Right renal cortex interstitium (tissue), 3 donors: ENCODE measurements at places on chromosomes 16 and 17. TPM values are rescaled to one million over a fixed set of nuclear protein-coding genes. Genes with fewer than 3 reads are reported as not detected.

DNA sequence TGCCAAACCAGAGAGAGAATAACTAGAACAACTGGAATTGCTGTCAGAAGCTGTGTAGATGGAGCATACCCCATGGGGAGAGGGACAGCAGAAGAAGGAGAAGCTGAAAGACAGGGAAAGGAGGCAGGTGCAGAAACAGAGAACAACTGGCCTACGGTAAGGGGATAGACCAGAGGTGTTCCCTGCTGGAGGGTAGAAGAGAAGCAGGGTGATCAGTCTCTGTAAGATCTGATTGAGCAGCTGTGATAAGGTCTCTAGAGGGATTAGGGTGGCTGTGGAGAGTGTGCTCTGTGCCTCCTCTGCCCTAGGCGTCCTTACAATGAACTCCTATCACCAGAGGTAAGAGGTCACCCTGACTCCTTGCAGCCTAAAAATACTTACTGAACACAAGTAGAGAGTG, 30.4 kb upstream of the HS3ST3B1 start:
- DNase-seq, result no peak

DNA sequence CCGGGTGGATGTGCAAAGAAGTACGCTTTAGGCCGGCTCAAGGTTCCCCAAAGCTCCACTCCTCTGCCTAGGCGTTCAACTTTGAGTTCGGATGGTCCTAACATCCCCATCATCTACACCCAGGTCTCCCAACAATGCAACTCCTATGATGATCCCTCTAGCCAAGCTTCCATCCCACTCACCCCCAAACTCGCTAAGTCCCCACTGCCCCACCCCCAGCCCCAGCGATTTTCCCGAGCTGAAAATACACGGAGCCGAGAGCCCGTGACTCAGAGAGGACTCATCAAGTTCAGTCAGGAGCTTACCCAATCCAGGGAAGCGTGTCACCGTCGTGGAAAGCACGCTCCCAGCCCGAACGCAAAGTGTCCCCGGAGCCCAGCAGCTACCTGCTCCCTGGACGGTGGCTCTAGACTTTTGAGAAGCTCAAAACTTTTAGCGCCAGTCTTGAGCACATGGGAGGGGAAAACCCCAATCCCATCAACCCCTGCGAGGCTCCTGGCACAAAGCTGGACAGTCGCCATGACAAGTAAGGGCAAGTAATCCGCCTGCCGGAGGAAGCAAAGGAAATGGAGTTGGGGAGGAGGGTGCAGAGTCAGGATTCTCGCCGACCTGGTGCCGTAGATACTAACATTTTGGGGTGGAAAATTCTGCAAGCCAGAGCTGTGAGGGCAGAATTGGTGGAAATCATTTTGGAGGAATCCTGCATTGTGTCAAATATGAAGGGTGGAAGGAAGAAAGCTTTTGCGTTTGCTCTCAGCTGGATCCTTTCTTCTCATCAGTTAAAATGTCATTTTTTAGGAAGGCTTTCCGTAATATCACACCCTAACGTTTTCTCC, at the start of gene TP53:
Gene TP53 (minus strand): TSS at position 419 of the 836 bp plus-strand sequence. CDS start 10,896 bp downstream, outside the sequence.
- DNase-seq, result peak; percentile 85

DNA sequence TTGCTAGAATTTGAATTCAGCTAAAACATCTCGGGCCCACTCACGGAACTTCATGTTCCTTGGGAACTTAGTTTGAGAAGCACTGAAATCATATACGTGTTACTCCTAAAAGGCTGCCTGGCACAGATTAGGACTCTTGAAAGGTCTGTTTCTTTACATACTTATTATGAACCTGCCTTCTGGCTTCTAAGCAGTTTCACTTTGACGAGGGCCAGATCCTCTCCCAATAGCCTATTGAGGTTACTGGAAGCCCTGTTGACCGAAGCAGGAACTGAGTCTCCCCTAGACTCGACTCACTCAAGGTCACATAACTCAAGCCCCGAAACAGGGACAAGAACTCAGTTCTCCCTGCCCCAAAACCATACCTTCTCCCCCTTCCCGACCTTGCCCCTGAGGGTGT, 121.9 kb upstream of the PLCG2 start:
- DNase-seq, result no peak

The TOM1L1 gene
- polyA plus RNA-seq, result 105 TPM

DNA sequence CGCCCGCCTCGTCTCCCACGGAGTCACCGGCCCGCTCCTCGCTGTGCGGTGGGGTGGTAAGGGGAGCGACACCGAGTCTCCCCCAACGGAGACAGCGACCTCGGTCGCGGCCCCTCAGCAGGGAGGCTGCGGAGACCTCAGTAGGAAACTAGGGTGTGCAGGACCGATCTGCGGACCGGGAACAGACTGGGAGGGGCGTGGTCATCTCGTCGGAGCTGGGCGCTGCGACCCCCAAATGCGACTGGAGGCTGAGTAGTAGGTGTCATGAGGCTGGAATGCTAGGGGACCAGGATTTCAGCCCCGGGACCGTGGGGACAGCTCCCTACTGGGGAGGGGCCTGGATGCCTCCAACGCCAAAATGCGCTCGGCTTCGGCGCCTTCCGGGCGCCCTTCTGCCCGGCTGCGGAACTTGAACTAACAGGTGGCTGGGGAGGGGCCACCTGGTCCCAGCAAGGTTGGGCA, 1.3 kb downstream of the CACNG4 start:
- no peak for DNase-seq

The NEK8 gene
- polyA plus RNA-seq, result 7.1 TPM

- no peak for DNase-seq
Measured at GRCh38 chr17:69539781-69540319, 125.4 kb downstream of the MAP2K6 start.

DNA sequence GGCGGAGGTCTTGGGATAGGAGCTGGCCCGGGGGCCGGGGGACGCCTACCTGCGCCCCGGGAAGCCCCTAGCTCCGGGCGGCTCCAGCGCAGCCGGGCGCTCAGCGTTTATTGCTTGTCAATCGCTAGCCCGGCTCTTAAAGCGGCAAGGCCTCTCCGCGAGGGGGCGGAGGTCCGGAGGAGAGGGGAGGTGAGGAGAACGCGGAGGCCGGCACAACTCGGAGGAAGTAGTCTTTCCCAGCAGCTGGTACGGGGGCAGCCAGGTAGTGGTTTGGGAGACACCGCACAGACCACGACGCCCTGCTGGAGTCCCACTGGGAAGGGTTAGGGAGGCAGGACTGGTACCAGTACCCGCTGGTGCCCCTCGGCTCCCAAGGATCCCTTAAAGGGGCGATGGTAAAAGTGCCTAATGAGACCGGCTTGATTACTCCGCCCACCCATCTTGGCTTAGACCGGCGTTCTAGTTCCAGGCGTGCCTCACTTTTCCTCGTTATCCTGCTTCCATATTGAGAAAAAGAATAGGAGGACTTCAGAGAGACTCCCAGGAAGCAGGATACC, at the start of gene MPP2:
Gene MPP2 (minus strand): TSS at position 112 of the 557 bp plus-strand sequence. CDS start 3,076 bp downstream, outside the sequence.
- no peak for DNase-seq

GRCh38 chr16:54657058-54657708, 273.5 kb upstream of the IRX5 start:
- no peak for DNase-seq

The MYH11 gene
- 11.1 TPM for polyA plus RNA-seq

- DNase-seq, result no peak
Measured at GRCh38 chr17:74779501-74779900, 3.4 kb upstream of the NAT9 start.

The CMIP gene
- polyA plus RNA-seq, result 38.1 TPM

- DNase-seq, result no peak
Measured at GRCh38 chr17:68020409-68020756, 15.2 kb upstream of the KPNA2 start.

DNA sequence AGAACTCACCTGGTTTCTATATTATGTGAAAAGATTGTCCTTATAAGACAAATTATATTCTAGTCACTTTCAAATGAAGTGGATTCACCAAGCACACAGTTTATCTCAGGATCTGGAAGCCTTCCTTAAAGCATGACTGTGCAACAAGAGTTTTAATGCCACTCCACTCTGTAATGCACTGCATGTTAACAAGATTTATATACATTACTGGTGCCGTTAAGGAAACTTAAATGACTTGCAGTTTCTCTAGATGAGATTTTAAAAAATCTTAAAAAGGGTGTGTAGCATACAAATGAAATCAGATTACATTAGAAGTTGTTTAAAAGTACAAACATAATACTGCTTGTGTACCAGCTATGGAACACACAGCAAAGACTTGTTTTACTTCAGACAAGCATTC, 150.8 kb downstream of the SNX11 start:
- no peak for DNase-seq

GRCh38 chr16:70725912-70726828, 40.3 kb upstream of the MTSS2 start:
- DNase-seq, result no peak

- no peak for DNase-seq
Measured at GRCh38 chr16:89909777-89910716, 8.6 kb upstream of the MC1R start.

DNA sequence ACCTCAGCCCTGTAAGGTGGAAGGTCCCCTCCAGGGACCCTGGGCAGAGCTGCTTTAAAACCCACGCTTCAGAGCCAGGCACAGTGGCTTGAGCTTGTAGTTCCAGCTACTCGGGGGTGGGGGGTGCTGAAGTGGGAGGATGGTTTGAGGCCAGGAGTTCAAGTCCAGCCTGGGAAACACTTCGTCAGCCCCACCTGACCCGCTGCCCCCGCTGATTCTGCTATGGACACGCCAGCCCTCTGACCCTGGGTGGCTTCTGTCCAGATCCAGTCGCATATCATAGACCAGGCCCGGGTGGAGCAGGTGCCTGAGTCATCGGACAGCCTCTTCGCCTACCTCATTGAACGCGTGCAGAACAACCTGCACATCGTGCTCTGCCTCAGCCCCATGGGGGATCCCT, 35.2 kb upstream of the KDM6B start:
- no peak for DNase-seq

GRCh38 chr17:4725646-4726310, 5.5 kb upstream of the MED11 start:
- no peak for DNase-seq

The PIK3R5 gene
- 1.1 TPM for polyA plus RNA-seq

GRCh38 chr16:81424771-81425170, 19.8 kb upstream of the CMIP start:
- no peak for DNase-seq

DNA sequence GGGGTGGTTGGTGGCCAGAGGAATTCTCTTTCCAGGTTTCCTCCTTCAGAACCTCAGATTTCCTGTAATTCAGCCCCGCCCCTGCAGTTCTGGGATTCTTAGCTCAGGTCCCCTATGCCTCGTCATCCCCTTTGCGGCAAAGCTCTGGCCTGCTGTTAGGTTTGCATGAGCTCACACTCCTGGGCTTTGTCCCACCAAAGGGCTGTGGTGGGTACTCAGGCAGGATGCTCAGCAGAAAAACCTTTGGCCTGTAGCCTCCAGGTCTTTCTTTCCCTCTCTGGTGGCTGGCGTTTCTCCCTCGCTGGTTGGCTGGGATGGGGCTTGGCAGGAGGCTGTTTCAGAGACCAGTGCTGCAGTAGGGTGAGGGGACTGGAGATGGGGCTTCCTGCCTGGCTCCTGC, 9.6 kb upstream of the PLEKHG4 start:
- no peak for DNase-seq

The ASB16 gene
- polyA plus RNA-seq, result 1.2 TPM

GRCh38 chr17:50259477-50260324, 14.6 kb upstream of the TMEM92 start:
- DNase-seq, result no peak

DNA sequence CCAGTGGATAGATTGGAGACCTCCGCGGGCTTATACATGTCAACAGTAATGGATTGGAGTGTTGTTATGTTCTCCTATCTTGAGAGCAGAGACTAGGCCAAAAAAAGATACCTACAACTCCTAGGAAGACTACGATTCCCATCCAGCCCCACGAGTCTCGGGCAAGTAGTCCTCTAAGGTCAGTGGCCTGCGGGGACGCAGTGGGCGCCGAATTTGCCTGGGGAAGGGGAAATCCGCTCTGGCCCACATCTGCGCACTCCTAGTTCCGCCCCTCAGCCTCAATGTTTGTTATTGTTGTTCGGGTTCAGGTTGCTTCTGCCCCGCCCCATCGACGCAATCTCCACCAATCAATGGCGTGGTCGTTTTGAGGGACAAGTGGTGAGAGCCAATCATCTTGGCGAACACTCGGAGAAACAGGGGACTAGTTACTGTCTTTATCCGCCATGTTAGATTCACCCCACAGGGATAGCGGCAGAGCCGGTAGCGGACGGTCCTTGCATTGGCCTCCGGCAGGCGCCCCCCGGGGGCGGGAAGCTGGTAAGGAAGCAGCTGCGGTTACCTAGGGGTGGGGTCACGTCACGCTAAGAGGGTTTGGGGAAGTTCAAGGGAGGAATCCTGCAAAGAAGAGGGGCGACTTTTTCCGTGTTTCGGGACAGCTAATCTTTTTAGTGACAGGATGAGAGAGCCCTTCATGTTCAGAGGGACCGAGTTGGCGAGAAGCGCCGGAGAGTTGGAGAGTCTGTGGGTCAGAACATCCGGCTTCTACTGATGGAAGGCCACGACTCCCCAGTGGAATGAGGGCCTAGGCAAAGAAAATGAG, at the start of gene NBR1:
Gene NBR1 (plus strand): TSS at position 449 of the 820 bp plus-strand sequence. CDS start 4,586 bp downstream, outside the sequence.
- peak; percentile 98 for DNase-seq

GRCh38 chr17:40442392-40443195, 656 bp upstream of the IGFBP4 start:
- DNase-seq, result no peak

DNA sequence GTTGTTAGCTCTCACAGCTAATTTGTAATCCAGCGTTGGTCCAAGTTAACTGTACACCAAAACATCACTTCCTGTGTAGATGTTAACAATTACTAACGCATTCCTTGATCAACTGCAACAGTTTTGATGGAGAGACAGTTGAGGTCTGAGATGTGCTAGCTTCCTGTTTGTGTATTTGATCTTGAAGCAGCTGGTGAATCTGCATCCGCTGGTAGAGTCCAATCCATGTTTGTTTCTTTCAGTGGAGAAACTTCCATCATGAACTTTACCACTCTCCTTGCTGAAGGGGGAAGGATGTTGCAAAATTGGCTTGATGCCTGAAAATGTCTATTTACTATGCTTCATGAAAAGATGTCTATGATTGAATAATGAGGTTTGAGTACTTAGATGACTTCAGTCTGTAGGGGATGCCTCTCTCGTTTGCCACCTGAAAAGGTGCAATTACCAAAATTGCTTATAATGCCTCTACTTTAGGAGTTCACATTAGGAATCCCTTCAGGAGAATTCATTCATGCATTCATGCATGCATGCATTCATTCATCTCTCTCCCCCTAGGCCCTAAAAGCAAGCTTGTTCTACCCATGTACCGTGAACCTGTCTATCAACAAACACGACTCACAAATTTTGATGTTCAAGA, 39.6 kb upstream of the ZKSCAN2 start:
- no peak for DNase-seq

The PYY gene
- polyA plus RNA-seq, result not detected

GRCh38 chr16:83939266-83939855, 13.7 kb upstream of the OSGIN1 start:
- DNase-seq, result no peak

The WFDC1 gene
- polyA plus RNA-seq, result 2.7 TPM

The RETREG3 gene
- polyA plus RNA-seq, result 44.1 TPM

GRCh38 chr17:57305908-57306504, 49.7 kb downstream of the MSI2 start:
- no peak for DNase-seq
